ENCODE measurements at places on chromosomes 5 and 9. TPM values are rescaled to one million over a fixed set of nuclear protein-coding genes. Genes with fewer than 3 reads are reported as not detected.

DNA sequence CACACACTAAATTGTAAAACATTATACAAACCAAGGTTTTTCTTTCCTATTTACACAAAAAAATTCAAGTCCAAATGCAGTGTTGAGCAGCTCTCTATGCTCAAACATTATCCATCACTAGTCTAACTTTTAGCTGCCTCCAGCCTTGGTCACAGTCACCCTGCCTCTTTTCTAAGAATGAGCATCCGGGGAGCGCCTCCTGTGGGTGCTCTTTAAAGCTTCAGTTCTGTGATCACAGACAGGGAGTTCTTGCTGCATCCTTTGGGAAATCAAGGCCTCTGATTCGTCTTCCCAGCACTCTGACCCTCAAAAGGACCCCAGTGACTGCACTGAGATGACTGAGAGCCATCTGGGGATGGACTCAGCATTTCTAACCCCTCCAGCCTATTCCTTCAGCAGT is 289.6 kb downstream of the SEC61B start:
- no peak for DNase-seq

- DNase-seq = no peak
Observed at GRCh38 chr5:171157276-171157675, 151.8 kb upstream of the TLX3 start.

DNA sequence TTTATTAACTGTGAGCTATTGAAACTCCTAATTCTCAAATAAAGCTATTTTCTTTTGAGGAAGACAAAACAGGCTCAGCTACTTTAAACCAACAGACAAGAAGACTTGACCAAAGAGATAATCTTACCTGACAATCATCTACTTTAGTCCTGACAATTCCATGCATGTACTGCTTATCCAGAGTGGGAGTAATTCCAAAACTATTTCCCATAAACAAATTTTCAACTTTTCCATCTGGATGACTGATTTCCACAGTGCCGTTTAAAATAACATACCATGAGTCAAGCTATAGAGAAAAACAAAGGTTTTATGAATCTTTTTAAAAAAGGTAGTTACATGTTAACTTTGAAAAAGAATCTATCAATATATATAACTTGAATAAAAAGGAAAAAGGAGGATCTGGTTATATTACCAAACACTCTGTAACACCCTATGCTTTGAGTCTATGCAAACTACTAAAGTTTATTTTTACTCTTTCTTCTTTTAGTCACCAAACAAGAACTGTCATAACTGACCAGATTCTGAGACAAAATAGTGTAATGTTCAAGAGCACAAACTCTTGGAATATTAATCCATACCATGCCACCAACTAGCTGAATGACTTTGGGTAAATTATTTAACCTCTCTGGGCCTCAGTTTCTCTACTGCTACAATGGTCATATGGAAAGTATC is 129.7 kb downstream of the RAPGEF6 start:
- DNase-seq = no peak

ACSL6 gene
- polyA plus RNA-seq = 0.06 TPM

GDA gene
- polyA plus RNA-seq = 0.33 TPM
